ENCODE measurements at places on chromosomes 2 and 18. TPM values are rescaled to one million over a fixed set of nuclear protein-coding genes. Genes with fewer than 3 reads are reported as not detected.

The HOXD13 gene
- total RNA-seq, result not detected

The DCAF17 gene
- total RNA-seq, result 18.7 TPM

The OTX1 gene
- 0.26 TPM for total RNA-seq

DNA sequence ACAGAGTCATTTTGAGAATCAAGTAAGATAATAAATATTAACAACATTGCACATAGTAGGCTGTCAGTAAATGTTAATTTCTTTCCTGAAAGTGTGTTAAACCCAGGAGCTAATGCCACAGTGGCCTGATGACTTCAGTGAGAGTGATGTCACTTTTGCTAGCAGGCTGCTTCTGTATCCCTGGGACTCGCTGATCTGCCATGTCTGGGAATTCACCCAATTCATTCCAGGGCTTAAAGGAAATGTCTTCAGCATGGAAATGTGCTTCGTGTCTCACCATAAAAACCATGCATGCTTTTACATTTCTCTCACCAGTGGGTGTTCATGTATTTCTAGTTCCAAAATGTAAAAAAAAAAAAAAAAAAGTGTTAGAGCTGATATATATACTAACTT is 56.8 kb upstream of the MAPRE3 start:
- H3K27me3 ChIP-seq, result peaks cover 31% of the 10 kb centered on the region
- no peak for DNase-seq
- no peak overlapping the region for H3K27ac ChIP-seq
- no peak overlapping the region for H3K4me3 ChIP-seq
- H3K4me1 ChIP-seq, result no peaks in the 10 kb centered on the region

DNA sequence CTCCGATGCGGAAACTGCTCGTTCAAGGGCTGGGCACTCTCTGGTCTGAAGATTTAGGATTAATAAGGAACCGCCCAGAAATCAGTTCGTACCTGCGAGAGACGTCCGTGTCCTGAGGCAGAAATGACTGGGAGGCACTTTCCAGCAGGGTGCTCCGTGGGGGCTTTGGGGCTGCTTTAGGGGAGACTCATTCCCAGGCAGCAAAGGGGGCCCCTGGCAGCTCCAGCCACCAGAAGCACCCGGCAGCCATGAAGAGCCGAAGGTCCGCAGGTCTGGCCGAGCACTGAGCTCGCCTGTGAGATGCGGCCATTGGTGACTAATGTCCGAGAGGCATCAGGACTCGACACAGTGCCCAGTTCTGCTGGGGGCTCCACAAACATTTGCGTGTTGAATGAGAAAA is 20.9 kb downstream of the KCNG2 start:
- H3K4me1 ChIP-seq, result peaks cover 8% of the 10 kb centered on the region
- peak; percentile 19 for DNase-seq
- H3K36me3 ChIP-seq, result no peaks in the 10 kb centered on the region
- no peak overlapping the region for H3K27ac ChIP-seq

GRCh38 chr2:2183717-2184116 is 147.4 kb downstream of the MYT1L start:
- DNase-seq, result no peak
- no peaks in the 10 kb centered on the region for H3K27me3 ChIP-seq
- no peaks in the 10 kb centered on the region for H3K4me1 ChIP-seq

- no peaks in the 10 kb centered on the region for H3K4me1 ChIP-seq
- DNase-seq, result no peak
Measured at GRCh38 chr2:141468761-141469160, 662.1 kb downstream of the LRP1B start.

DNA sequence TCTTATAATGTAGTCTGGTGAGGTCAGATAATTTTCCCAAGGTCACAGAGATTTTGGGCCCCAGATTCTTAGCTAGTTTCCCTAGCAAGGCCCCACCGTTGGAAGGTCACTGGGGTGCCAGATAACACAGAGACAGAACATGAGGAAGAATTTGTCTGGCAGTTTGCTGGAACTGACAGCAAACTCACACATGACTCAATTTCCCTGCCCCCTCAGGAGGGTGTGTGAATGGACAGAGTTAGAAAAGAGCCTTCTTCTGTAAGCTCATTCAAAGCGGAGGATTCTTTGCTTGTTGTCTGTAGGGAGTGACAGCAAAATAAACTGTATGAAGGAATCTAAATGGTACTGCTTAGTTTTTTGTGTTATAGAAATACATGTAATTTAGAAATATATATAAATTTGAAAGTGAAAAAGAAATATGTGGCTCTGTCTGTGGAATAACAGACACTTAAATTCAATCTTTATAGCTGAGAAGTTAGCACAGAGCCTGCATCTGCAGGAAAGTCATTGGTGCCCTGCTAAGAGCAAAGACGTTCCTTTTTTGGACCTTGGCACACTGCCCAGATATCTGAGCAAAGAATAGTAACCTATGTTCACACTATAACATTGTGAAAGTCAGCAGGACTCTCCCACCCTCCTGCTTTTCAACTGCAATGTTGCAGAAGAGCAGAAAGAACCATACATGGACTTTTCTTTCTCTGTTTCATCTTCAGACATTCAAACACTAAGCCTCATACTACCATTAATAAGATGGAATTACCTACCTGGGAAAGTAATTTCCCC is 2.1 kb downstream of the MDH1 start:
- no peaks in the 10 kb centered on the region for H3K27me3 ChIP-seq
- H3K27ac ChIP-seq, result peak overlapping the region; percentile 40
- peaks cover 43% of the 10 kb centered on the region for H3K4me1 ChIP-seq
- no peak for DNase-seq

DNA sequence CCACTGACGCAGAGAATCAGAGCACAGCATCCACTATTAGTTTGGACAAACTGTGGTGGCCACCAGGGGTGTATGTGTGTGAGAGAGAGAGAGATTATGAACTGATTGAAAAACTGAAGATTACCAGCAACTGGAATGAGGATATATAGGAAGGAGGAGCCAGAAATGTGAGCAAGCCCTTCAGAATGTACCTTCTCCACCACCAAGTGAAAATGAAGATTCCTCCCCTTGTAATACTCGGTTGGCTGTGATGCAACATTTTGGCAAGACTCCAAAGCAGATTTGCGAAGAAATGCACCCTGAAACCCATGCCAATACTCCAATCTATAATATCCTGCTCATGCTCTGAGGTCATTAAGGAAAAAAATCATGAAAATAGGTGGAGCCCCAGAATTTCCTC is 121.2 kb upstream of the SLC35G4 start:
- no peak for DNase-seq
- H3K27me3 ChIP-seq, result no peaks in the 10 kb centered on the region
- H3K27ac ChIP-seq, result no peak overlapping the region
- no peaks in the 10 kb centered on the region for H3K36me3 ChIP-seq
- no peak overlapping the region for H3K4me3 ChIP-seq

DNA sequence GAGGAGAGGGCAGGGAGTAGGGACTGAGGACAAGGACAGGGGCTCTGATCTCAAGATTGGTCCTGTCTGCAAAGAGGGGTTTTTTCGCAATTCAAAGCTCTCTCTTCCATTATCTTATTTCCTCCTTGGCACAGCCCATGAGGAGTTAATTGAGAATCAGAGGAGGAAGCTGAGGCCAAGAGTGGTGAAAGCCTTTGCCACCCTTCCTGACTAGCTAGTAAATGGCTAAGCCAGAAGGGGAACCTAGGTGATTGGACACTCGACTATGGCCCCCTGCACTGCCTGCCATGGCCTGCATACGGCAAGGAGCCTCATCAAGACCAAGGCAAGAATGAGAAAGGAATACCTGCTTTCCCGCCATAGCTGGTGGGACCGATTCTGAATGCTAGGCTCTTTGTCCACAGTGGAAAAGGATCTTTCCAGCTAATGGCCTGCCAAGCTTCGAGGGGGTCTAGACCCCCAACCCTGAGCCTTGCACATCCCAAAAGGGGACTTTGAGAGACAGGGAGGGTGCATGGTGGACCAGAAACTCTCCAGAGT is 237.9 kb downstream of the HAUS1 start:
- no peak overlapping the region for H3K27ac ChIP-seq
- peaks cover 43% of the 10 kb centered on the region for H3K4me1 ChIP-seq
- no peak overlapping the region for H3K4me3 ChIP-seq
- H3K27me3 ChIP-seq, result peaks cover 35% of the 10 kb centered on the region

GRCh38 chr18:32595832-32596231 is 125.2 kb upstream of the GAREM1 start:
- no peaks in the 10 kb centered on the region for H3K36me3 ChIP-seq
- H3K4me3 ChIP-seq, result no peak overlapping the region
- H3K4me1 ChIP-seq, result no peaks in the 10 kb centered on the region

- DNase-seq, result no peak
- H3K27ac ChIP-seq, result no peak overlapping the region
- H3K27me3 ChIP-seq, result peaks cover 35% of the 10 kb centered on the region
- no peak overlapping the region for H3K4me3 ChIP-seq
Measured at GRCh38 chr2:216575465-216575864, 57.8 kb upstream of the IGFBP2 start.

- no peak for DNase-seq
- H3K27me3 ChIP-seq, result no peaks in the 10 kb centered on the region
- H3K4me3 ChIP-seq, result no peak overlapping the region
- no peak overlapping the region for H3K27ac ChIP-seq
Measured at GRCh38 chr18:25457126-25457525, 105.2 kb upstream of the ZNF521 start.

DNA sequence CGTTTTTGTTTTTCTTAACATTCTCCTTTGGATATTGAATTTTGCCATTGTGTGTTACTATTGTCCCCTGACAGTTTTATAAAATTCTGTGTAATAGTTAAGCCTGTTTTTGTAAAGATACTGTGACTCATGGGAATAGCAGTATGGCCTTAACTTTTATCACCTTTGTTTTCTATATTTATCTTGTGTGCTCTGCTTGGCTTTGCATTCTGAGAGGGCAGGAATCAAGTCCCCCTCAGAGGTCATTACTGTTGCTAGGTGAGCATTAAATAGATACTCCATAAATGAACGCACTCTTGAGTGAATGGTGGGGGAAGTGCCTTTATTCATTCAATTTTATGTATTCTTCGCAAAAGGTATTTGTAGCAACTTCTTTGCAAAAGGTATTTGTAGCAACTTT is 160.0 kb downstream of the PHLPP1 start:
- peaks cover 18% of the 10 kb centered on the region for H3K4me1 ChIP-seq
- H3K27me3 ChIP-seq, result no peaks in the 10 kb centered on the region
- peaks cover 6% of the 10 kb centered on the region for H3K36me3 ChIP-seq
- no peak overlapping the region for H3K27ac ChIP-seq

DNA sequence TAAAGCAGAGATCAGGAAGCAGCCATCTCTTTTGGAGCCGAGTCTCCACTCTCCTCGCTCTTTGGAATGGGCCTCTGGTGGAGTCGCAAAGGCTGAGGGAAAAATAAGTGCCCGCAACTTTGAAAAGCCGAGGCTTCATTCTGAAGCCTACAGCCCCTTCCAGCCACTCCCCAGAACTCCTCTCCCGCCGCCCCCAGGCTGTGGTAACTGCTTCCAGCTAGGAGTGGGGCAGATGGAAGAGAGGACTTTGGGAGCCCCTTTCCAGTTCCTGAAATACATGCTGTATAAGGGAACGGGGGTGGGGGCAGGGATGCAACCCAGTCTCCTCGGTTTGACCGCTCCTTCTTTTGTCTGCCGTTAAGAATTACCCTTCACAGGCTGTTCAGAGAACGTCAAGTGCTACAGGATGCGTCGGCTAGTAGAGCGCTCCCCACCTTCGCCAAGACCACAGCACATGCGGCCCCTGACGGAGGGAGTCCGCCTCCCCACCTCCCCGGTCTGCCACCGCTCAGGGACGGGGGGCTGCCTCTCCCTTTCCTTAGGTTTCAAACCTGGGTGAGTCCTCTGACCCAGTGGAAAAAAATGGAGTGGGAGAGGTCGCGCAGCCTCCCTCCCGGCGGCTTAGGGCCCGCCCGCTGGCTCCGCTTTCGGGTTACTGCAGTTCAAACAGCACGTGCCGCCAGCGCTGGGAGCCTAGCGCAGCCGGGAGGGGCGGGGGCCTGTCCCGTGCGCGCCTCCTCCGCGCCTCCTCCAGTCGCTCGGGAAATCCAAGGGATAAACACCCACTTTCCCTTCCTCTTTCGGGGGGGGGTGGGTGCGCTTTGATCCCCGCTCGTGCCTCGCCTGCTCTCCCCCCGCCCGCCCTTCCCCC is 4.9 kb downstream of the CYP26B1 start:
- peaks cover 13% of the 10 kb centered on the region for H3K4me1 ChIP-seq
- peak; percentile 37 for DNase-seq
- H3K27me3 ChIP-seq, result peaks cover 50% of the 10 kb centered on the region
- H3K36me3 ChIP-seq, result peaks cover 5% of the 10 kb centered on the region
- no peak overlapping the region for H3K4me3 ChIP-seq

DNA sequence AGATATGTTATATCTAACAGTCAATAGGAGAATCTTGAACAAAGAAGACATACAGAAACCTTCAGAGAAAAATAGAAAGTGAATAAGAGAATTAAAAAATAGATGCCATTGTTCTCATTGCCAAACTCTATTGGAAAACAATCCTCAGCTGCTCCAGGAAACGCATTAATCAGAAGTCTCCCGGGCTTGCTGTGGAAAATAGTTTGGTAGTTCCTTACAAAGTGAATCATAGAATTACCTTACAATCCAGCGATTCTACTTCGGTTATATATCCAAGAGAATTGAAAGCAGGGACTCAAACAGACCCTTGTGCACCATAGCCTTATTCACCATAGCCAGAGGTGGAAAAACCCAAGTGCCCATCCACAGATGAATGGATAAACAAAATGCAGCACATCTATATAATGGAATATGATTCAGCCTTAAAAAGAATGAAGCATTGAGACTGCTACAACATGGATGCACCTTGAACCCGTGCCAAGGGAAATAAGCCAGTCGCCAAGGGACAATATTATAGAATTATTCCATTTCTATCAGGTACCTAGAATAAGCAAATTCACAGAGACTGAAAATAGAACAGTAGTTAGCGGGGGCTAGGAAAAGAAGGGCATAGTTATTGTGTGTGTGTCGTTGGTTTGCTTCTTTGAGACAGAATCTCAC is 21.9 kb upstream of the CHRNA1 start:
- DNase-seq, result no peak
- H3K27ac ChIP-seq, result no peak overlapping the region
- no peak overlapping the region for H3K4me3 ChIP-seq
- no peaks in the 10 kb centered on the region for H3K27me3 ChIP-seq
- H3K4me1 ChIP-seq, result peaks cover 9% of the 10 kb centered on the region

DNA sequence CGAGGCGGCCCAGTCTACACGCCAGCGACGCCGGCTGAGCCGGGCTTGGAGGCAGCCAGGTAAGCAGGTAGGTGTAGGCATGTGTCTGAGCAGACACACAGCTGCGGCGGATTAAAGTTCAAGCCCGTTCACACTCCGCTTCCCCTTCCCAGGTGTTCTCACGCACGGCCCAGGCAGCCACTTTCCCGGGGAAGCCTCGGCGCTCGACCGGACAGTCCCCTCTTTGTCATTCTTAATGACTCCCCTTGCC is 367 bp downstream of the TGFA start:
- H3K4me1 ChIP-seq, result peaks cover 19% of the 10 kb centered on the region
- H3K27ac ChIP-seq, result no peak overlapping the region
- no peak for DNase-seq
- peaks cover 67% of the 10 kb centered on the region for H3K27me3 ChIP-seq
- H3K36me3 ChIP-seq, result no peaks in the 10 kb centered on the region

- no peaks in the 10 kb centered on the region for H3K4me1 ChIP-seq
- H3K4me3 ChIP-seq, result no peak overlapping the region
- H3K27ac ChIP-seq, result no peak overlapping the region
- no peaks in the 10 kb centered on the region for H3K27me3 ChIP-seq
- DNase-seq, result no peak
- H3K36me3 ChIP-seq, result no peaks in the 10 kb centered on the region
Measured at GRCh38 chr2:29247336-29247914, 132.2 kb downstream of the CLIP4 start.

GRCh38 chr2:172196768-172197431 is 94.2 kb upstream of the DLX2 start:
- H3K4me1 ChIP-seq, result peaks cover 8% of the 10 kb centered on the region
- no peak overlapping the region for H3K4me3 ChIP-seq
- no peak for DNase-seq
- H3K27ac ChIP-seq, result no peak overlapping the region
- peaks cover 7% of the 10 kb centered on the region for H3K36me3 ChIP-seq

GRCh38 chr18:159037-159652 is 788 bp downstream of the USP14 start:
- peak overlapping the region; percentile 92 for H3K27ac ChIP-seq
